ENCODE measurements at places on chromosomes 5 and 9. TPM values are rescaled to one million over a fixed set of nuclear protein-coding genes. Genes with fewer than 3 reads are reported as not detected.

DNA sequence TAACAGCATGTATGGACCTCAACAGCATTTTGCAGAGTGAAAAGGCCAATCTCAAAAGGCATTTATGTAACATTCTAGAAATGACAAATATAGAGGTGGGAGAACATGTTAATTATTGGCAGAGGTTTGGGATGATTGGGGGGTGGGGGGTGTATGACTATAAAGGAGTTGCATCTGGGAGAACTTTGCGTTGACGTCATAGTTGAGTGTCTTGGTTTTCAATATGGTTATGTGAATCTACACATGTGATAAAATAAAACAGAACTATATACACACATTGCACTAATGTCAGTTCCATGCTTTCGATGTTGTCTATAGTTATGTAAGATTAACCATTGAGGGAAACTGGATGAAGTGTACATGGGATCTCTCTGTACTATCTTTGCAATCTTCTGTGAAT is 139.1 kb downstream of the SV2C start:
- DNase-seq = no peak

DNA sequence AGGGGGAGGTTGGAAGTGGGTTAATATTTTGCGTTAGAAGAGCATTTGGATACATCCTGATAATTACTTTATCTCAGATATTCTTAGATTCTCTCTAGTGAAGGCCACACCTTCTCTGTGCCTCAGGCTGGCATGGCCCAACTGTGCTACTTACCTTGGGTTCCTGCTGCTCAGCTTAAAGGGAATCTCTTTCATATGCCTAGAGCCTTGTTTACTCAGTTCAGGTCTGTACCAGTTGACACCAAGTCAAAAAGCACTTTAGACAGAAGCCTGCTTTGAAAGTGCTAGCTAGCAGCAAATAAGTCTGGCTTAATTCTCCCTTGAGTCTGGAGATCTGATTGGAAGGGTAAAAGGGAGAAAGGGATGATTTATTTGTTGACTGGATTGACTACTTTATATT is 74.8 kb downstream of the GHR start:
- no peak for DNase-seq

GRCh38 chr5:140875085-140876065 is at the start of gene PCDHA12:
Gene PCDHA12 (plus strand): TSS chr5:140875308. CDS start chr5:140875473, 165 bp downstream.
- DNase-seq = no peak

- no peak for DNase-seq
These were observed 29.4 kb downstream of the ERBIN start for GRCh38 chr5:65955746-65956145.

DNA sequence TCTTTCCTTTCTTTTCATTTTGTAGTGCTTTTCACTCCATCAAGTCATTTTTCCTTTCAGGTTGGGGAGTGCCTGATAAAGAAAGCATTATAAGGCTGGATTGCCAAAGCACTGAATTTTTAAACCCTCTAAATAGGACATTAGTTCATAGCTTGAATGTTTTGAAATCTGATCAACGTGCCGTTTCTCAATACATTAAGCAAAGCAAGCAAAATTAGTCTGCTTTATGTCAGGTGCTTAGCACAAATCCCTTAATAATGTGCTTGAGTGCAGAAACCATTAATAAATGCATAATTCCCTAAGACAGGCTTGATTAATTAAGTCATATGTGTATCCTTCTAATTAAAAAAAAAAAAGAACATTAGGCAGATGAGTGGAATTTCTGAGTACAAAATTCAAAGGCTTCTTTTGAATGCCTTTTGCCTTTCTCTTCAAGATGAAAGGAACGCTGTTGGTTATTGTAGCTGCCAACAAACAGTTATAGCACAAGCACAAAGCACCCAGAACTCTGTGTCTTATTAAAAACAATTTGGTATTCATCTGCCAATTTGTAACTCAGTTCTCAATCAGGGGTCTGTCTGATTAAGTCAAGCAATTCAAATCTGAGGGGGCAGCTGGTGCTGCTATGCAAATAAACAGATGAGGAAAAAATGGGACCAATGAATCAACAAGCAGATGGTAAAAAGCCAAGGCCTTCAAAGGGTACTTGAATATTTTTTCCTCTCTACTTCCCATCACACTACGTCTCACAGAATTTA is 233.7 kb downstream of the TLE1 start:
- DNase-seq = no peak

GRCh38 chr5:130520211-130520610 is 615.9 kb downstream of the CHSY3 start:
- no peak for DNase-seq

DNA sequence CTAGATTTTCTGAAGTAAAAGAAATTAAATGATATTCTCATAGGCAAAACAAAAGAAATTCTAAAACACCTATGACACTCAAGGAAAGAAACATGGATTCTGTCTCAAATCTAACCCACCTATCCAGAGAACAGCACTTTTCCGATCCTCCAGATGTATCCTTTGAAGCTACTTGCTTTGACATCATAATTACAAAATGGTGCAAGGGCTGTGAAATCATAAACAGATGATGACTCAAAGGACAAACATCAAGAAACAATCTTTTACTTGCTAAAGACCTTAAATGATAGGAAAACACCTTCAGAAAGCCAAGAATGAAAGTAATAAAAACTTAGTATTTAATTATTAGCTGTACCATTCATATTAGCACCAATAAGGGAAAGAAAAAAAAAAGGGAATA is 202.6 kb downstream of the DENND1A start:
- no peak for DNase-seq

GRCh38 chr9:114745879-114746550 is 59.8 kb downstream of the TNFSF15 start:
- DNase-seq = no peak

- no peak for DNase-seq
These were observed 703 bp downstream of the ISCA1 start for GRCh38 chr9:86281593-86282076.

- DNase-seq = no peak
These were observed 27.6 kb upstream of the ATP6V1G1 start for GRCh38 chr9:114559830-114560513.

- no peak for DNase-seq
These were observed 19.4 kb downstream of the FIBCD1 start for GRCh38 chr9:130919559-130920145.

GRCh38 chr9:114592356-114592755 is 4.8 kb downstream of the ATP6V1G1 start:
- DNase-seq = peak; percentile 83

DNA sequence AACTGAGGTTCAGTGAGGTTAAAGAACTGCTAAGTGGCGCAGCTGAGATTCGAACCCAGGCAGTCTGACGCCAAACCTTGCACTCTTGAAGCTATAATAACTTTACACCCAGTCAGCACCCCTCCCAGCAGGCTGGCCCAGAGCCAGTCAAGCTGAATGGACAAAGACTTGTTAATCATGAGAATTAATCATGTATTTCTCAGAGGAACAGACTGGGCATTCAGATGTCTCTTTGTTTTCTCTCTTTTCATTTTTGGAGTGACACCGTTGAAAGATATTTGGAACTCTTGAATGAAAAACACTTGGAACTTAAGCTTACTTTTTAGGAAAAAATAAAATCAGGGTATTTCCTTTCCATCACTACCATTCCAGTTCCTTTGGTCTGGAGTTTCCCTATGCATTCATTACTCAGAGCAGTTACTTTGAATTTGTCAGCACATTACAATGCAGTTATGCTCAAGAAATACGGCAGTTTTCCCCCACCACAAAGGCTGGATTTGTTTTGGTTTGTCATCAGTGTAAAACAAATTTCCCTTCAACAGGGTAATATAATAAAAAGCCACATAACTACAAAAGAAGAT is 22.6 kb upstream of the MAMDC2 start:
- peak; percentile 87 for DNase-seq

- no peak for DNase-seq
These were observed 242.5 kb downstream of the CACNA1B start for GRCh38 chr9:138120072-138120471.

- peak; percentile 63 for DNase-seq
These were observed 84.4 kb downstream of the ADRB2 start for GRCh38 chr5:148910686-148911361.

DNA sequence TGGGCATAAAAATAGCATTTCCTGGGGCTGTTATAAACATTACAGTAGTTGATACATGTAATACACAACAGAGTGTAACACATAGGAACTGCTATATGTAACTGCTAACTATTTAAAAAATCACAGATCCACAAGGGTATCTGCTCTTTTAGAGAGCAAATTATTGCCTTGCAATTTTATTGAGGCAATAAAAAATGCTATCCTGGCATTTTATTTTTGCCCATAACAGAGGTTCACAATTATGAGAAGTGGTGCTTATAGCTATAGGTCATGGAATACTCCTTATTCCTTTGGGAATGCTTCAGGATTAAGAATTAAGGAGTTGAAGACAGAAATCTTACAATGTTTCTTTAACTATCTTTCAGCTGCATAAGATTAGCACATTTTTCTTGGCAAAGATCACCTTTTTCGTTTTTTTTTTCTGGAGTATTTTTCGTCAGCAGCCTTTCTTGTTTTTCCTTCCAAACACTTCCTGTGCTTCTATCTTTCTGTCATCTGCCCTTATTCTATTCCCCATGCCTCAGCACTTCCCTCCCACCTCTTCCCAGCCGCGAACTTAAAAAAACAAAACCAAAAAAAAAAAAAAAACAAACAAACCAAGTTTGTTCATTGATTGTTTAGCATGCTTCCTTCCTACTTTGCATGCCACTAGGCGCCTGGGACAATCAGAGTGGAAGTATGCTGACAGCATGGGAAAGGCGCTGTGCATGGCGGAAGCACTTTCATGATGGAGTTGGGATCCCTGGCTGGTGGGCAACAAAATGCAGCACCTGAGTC is 264.2 kb downstream of the MAST4 start:
- peak; percentile 94 for DNase-seq

Gene SPINK6
- not detected for total RNA-seq

Gene FBP1
- 2.2 TPM for total RNA-seq

Gene EPB41L4B
- total RNA-seq = 0.15 TPM

Gene SELENOP
- total RNA-seq = not detected

Gene PDZD2
- total RNA-seq = 3.4 TPM

Gene ACOT12
- not detected for total RNA-seq

Gene SLIT3
- 0.02 TPM for total RNA-seq

Gene SPARC
- total RNA-seq = 3,114 TPM

Gene DMGDH
- total RNA-seq = not detected

Gene ANKDD1B
- 0.65 TPM for total RNA-seq

Gene SLC34A3
- not detected for total RNA-seq

Gene CDH18
- not detected for total RNA-seq

Data from endothelial cell of umbilical vein (primary cell).